ENCODE measurements at places on chromosomes 2 and 18.
A peak's percentile ranks its signal among the peaks of the same experiment; 100 is the strongest.

- no peak for DNase-seq
Observed at GRCh38 chr2:112642561-112642960, 3.2 kb upstream of the SLC20A1 start.

DNA sequence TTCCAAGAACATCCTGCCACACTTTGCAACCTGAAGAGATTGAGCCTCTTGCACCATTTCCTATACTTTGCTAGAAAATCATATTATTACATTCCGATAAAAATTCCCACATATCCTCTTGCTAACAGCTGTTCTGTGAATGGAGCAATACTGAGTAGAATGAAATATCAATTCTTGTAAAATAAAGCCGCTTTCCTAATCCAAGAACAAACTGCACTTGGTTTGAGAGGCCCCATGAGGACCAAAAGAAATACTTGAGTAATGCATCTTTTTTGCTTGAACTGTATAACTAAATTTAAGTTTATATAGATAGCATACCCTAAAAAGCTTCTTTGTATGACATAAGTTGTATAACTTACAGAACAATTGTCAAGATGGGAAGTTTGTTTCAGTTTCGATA, 632.4 kb upstream of the SLC8A1 start:
- DNase-seq: no peak

GRCh38 chr18:13481820-13482617, 244.3 kb downstream of the FAM210A start:
- DNase-seq: no peak

DNA sequence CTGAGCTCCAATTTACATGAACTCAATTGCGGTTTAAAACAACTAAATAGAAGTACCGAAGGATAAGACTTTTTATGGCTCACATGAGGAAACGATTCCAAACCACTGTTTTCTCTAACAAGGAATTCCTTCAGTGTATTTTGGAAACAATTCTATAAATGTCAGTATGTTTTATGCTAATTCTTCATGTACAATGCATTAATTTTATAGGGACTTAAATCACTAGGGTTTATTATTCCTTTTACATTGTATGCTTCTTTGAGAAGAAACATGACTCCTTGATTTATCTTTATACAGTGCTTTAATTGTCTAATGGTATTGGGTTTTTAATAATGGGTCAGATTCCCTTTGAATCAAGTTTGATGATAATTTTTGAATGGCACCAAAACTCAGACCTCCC, 566.8 kb downstream of the EPHA4 start:
- no peak for DNase-seq

DNA sequence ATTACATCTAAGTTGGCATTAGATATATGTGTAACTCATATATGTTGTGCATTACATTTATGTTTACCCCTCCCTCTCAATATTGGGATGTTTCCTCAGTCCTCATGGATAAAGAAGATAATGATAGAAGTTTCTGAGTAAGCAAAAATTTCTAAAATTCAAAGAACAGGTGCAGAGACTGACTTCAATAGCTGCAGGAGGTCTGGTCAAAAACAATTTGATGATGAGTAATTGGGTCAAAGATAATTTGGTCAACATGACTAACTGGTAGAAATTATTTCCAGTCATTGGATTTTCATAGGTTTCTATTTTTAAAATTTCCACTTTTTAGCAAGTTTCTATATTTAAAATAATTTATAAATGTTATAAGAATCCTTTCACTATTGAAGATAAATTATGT, 1130.9 kb upstream of the SLC39A10 start:
- DNase-seq: no peak

DNA sequence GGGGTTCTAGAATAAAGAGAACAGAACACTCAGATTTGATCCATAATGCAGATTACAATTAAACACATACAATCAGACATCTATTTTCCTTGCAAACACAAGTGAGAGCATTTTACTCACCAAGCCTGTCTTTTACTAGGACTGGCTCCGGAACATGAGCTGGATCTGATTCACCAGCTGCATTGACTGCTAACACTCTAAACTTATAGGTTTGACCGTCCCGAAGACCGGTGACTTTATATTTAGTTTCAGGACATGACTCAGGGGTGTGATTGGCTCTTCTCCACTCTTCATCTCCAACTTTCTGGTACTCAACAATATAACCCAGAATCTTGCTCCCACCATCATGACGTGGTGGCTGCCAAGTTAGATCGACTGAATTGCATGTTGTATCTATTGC, 112.4 kb downstream of the PLEKHA3 start:
- no peak for DNase-seq

- peak; percentile 88 for DNase-seq
Observed at GRCh38 chr18:60554967-60555366, 182.4 kb upstream of the MC4R start.

- no peak for DNase-seq
Observed at GRCh38 chr2:19899985-19900930, 1.5 kb downstream of the TTC32 start.

DNA sequence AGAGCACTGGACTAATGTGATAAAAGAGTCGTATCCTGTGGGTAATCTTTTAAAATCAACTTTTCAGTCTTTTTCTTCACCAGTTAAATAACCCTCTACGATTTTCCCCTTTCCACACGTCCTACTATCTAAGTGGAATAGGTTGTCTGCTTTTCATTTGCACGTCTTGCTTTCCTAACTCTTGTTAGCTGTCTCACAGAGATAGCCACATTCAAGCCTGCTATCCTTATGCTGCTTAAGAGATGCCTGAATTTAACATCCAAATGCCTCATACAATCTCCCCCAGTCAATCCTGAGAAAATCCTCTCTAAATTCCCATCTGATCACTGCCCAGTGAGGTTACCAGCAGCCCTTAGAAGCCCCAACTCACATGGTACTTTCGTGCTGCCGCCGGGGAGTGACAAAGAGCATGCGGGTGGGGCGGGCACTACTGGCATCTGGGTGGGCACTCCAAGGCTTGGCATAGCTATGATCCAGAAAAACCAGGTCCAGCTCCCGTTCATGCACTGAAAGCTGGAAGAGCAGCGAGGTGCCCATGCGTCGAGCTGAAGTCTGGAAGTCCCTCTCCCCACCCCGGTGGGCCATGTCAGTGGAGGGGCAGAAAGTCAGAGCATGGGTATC, 1.5 kb downstream of the KANSL3 start:
- no peak for DNase-seq

- no peak for DNase-seq
Observed at GRCh38 chr2:218209078-218209477, 7.9 kb upstream of the ARPC2 start.
